Midbrain (tissue), 1 donor: ENCODE measurements at places on chromosomes 2 and 18.

GRCh38 chr2:125398738-125399524 lies 1257.0 kb upstream of the GYPC start:
- no peak for DNase-seq

GRCh38 chr2:233453111-233453915 lies 99.0 kb downstream of the DGKD start:
- DNase-seq: no peak

GRCh38 chr18:44770641-44771040 lies 90.0 kb downstream of the SETBP1 start:
- DNase-seq: no peak

DNA sequence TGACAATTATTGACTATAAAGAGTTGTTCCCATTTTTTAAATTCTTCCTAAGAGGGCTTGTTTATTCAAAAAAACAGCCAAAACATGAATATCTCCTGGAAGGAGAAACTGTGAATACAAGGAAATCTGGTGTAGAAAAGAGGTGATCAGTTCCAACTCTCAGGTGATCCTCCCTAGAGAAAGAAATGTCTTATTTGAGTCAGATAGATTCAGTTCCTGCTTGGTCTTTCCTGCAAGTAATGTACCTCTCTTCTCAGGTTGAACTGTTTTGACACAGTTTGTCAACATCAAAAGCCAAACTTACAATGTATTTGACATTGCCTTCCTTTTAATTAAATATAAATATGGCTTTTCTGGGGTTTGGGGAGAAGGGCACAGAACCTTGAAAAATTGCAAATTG lies 567.4 kb downstream of the ARHGAP15 start:
- no peak for DNase-seq

GRCh38 chr2:29951576-29951975 lies 30.2 kb upstream of the ALK start:
- DNase-seq: no peak

DNA sequence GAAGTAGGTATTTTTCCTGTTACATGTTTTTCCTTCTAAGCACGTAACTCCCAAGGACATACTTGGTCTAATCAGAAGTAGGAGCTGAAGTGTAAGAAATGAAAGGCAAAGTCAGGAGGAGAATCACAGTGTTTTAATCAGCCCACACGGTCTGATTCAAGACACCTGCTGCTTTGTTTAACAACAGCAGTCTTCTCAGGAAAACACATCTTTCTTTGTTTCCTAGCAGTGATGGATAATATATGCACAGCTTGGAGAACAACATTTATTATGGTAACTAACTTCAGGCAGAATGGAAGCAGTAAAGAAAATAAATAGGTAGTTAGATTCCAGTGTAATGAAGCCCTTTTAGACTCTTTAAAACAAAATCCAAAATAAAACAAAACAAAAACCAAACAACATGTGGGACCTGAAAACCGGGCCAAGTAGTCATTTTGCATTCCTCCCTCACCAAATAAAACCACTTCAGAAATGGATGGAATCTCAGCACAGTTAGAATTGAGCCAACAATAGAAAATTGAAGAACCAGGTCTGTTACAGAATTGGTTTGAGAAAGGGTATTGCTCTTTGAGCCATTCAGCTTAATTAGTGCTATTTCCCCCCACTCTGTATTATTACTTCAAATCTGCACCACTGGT lies 61.1 kb upstream of the UGP2 start:
- no peak for DNase-seq

DNA sequence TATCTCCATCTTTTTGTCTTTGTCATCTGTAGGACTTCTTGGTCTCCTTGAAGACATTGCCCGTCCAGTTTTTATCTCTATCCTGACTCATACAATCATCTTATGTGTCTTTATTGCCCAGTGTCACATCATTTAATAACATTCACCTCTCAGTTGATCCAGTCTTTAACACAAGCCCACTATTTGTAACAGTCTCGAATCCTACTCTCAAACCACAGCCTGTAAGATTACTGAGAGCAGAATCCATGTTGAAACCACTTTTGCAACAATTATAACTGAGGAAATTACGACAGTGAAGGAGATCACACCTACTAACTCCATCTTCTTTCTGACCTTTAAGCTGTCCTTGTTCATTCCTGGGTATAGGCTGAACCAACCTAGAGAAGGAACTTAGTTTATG lies 1206.0 kb upstream of the ZEB2 start:
- DNase-seq: no peak

GRCh38 chr2:63765117-63765516 lies 76.6 kb upstream of the UGP2 start:
- no peak for DNase-seq

GRCh38 chr2:110653861-110654260 lies 24.0 kb downstream of the BUB1 start:
- DNase-seq: no peak

- no peak for DNase-seq
Measured at GRCh38 chr2:173881886-173882285, 83.3 kb downstream of the SP3 start.
